Stimulated activated CD4-positive, alpha-beta T cell treated with anti-CD3 and anti-CD28 coated beads, Interleukin-2, amount 100 ng/mL, for 48 hours (primary cell): ENCODE measurements at places on chromosomes 1 and 21.

- DNase-seq: no peak
Measured at GRCh38 chr1:1942753-1943656, 23.9 kb upstream of the TMEM52 start.

- DNase-seq: no peak
Measured at GRCh38 chr1:24151175-24151533, 8.2 kb upstream of the IL22RA1 start.

- DNase-seq: no peak
Measured at GRCh38 chr1:58437623-58438022, 108.9 kb downstream of the OMA1 start.

- DNase-seq: no peak
Measured at GRCh38 chr1:2360588-2361364, 30.6 kb downstream of the MORN1 start.

GRCh38 chr1:232589812-232590743, 39.9 kb downstream of the SIPA1L2 start:
- no peak for DNase-seq

DNA sequence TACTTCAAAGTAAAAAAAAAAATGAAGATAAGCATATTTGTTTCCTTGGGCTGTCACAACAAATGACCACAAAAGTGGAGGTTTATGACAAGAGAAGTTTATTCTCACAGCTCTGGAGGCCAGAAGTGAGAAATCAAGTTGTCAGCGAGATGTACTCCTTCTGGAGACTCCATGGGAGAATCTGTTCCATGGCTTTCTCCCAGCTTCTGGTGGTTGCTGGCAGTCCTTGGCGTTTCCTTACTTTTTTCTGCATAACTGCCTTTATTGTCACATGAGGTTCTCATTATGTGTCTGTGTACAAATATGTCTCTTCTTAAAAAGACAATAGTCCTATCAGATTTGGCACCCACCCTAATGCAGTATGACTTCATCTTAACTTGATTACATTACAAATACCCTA, 398.3 kb downstream of the KCNT2 start:
- DNase-seq: no peak

- DNase-seq: no peak
Measured at GRCh38 chr1:196143602-196144342, 464.5 kb downstream of the KCNT2 start.
